Melanocyte of skin (primary cell): ENCODE measurements at places on chromosomes 3 and 15. TPM values are rescaled to one million over a fixed set of nuclear protein-coding genes. Genes with fewer than 3 reads are reported as not detected.

Gene EPHB3
- total RNA-seq, result 0.34 and 2.5 TPM in 2 replicates

Gene ABTB1
- 4.0 and 5.2 TPM in 2 replicates for total RNA-seq

Gene DGKG
- 6.5 and 11.7 TPM in 2 replicates for total RNA-seq

Gene TEX55
- not detected in 2 replicates for total RNA-seq

Gene KCNAB1
- total RNA-seq, result 1.0 and 1.1 TPM in 2 replicates

Gene STAC
- 0.33 and 1.9 TPM in 2 replicates for total RNA-seq

Gene SCAMP5
- 8.4 and 10.3 TPM in 2 replicates for total RNA-seq

Gene CCNB2
- total RNA-seq, result 73.1 and 82.9 TPM in 2 replicates

Gene C2CD4A
- total RNA-seq, result under 0.01 TPM in 1 of 2 replicates, not detected in the other

Gene CADM2
- total RNA-seq, result under 0.01 and 0.36 TPM in 2 replicates

Gene PLAAT1
- total RNA-seq, result 0.33 and 1.9 TPM in 2 replicates

Gene TTLL13
- total RNA-seq, result not detected in 2 replicates

Gene MUSTN1
- not detected in 2 replicates for total RNA-seq

Gene AGBL1
- total RNA-seq, result 0.69 and 0.73 TPM in 2 replicates

Gene WDR72
- 3.4 and 4.0 TPM in 2 replicates for total RNA-seq

Gene ATR
- total RNA-seq, result 27.6 and 39.2 TPM in 2 replicates

Gene GNB4
- total RNA-seq, result 90.5 and 107 TPM in 2 replicates

Gene ATP13A5
- not detected in 2 replicates for total RNA-seq

Gene ARHGEF3
- total RNA-seq, result 4.5 and 5.8 TPM in 2 replicates

Gene GP9
- not detected in 2 replicates for total RNA-seq

Gene RPL39L
- total RNA-seq, result 16.0 and 25.5 TPM in 2 replicates

Gene CAMKV
- 0.34 TPM in 1 of 2 replicates, not detected in the other for total RNA-seq

Gene SYNM
- 3.4 and 8.0 TPM in 2 replicates for total RNA-seq

Gene GP5
- 0.15 and 0.33 TPM in 2 replicates for total RNA-seq

Gene CP
- 0.46 TPM in 1 of 2 replicates, not detected in the other for total RNA-seq

Gene IL16
- total RNA-seq, result 15.3 and 15.5 TPM in 2 replicates

Gene RBP2
- total RNA-seq, result not detected in 2 replicates

Gene BTLA
- total RNA-seq, result not detected in 2 replicates

Gene MYZAP
- total RNA-seq, result under 0.01 TPM in 1 of 2 replicates, not detected in the other

Gene IQGAP1
- total RNA-seq, result 274 TPM in 2 replicates

Gene FETUB
- total RNA-seq, result not detected in 2 replicates

Gene CACNA2D2
- under 0.01 TPM in 1 of 2 replicates, not detected in the other for total RNA-seq

Gene SOX14
- total RNA-seq, result not detected in 2 replicates

Gene C3orf22
- total RNA-seq, result not detected in 2 replicates

Gene DMXL2
- total RNA-seq, result 48.3 and 105 TPM in 2 replicates

Gene HRG
- total RNA-seq, result not detected in 2 replicates

Gene ALG1L2
- total RNA-seq, result 0.73 and 1.7 TPM in 2 replicates

Gene ICE2
- total RNA-seq, result 21.9 and 28.0 TPM in 2 replicates

Gene PRTG
- 6.5 and 26.2 TPM in 2 replicates for total RNA-seq

Gene C3orf85
- total RNA-seq, result not detected in 2 replicates

Gene RARB
- 0.77 and 1.3 TPM in 2 replicates for total RNA-seq

Gene CA12
- 2.4 and 17.1 TPM in 2 replicates for total RNA-seq

Gene FAM227B
- 3.3 and 4.1 TPM in 2 replicates for total RNA-seq

Gene GXYLT2
- total RNA-seq, result 26.8 and 43.3 TPM in 2 replicates

Gene UNC13C
- under 0.01 TPM in 1 of 2 replicates, not detected in the other for total RNA-seq

Gene KIF15
- 9.1 and 9.3 TPM in 2 replicates for total RNA-seq

Gene MKRN3
- total RNA-seq, result 0.31 and 7.0 TPM in 2 replicates

Gene KBTBD12
- not detected in 2 replicates for total RNA-seq

Gene EIF5A2
- 10.7 and 11.6 TPM in 2 replicates for total RNA-seq

Gene C15orf62
- not detected in 2 replicates for total RNA-seq

Gene CXCR6
- total RNA-seq, result not detected in 2 replicates

Gene SEMA3F
- under 0.01 and 0.62 TPM in 2 replicates for total RNA-seq

Gene SNTN
- total RNA-seq, result not detected in 2 replicates

Gene TM4SF18
- 1.7 and 4.5 TPM in 2 replicates for total RNA-seq

Gene SMCO1
- total RNA-seq, result not detected in 2 replicates

Gene P2RY1
- 4.7 and 5.6 TPM in 2 replicates for total RNA-seq

Gene ETV5
- 158 and 175 TPM in 2 replicates for total RNA-seq

Gene ECE2
- not detected in 2 replicates for total RNA-seq
